ENCODE measurements at places on chromosomes 5 and 9. TPM values are rescaled to one million over a fixed set of nuclear protein-coding genes. Genes with fewer than 3 reads are reported as not detected.

The IFNA21 gene
- total RNA-seq, result not detected

The PCDHB2 gene
- not detected for total RNA-seq

The B4GALT7 gene
- 37.0 TPM for total RNA-seq

The HMCN2 gene
- total RNA-seq, result 0.03 TPM

The RGS7BP gene
- total RNA-seq, result not detected

The PCDHA3 gene
- not detected for total RNA-seq

The COX7C gene
- total RNA-seq, result 550 TPM

The RPP25L gene
- 29.9 TPM for total RNA-seq

The IFNA13 gene
- total RNA-seq, result not detected

The TRIM36 gene
- total RNA-seq, result not detected

The C5orf34 gene
- 3.1 TPM for total RNA-seq

The AKNA gene
- total RNA-seq, result 77.2 TPM

The BNC2 gene
- 0.25 TPM for total RNA-seq

The LCN9 gene
- not detected for total RNA-seq

The POU5F2 gene
- total RNA-seq, result 0.27 TPM

The TSPAN17 gene
- 18.3 TPM for total RNA-seq

The NUTM2F gene
- total RNA-seq, result not detected

The C1QTNF3 gene
- 0.76 TPM for total RNA-seq

The PCDHGB7 gene
- total RNA-seq, result not detected

The SLC36A2 gene
- not detected for total RNA-seq

The NACC2 gene
- total RNA-seq, result 6.2 TPM

The ANKDD1B gene
- not detected for total RNA-seq

The PTPDC1 gene
- 5.9 TPM for total RNA-seq

The EIF4E1B gene
- not detected for total RNA-seq

The PCDH12 gene
- 0.65 TPM for total RNA-seq

The IL9 gene
- total RNA-seq, result 134 TPM

The INSL4 gene
- total RNA-seq, result not detected

The GFPT2 gene
- 0.48 TPM for total RNA-seq

The HAVCR2 gene
- 3.4 TPM for total RNA-seq

The TXNDC8 gene
- total RNA-seq, result not detected

The SLC36A3 gene
- total RNA-seq, result not detected

The MLLT3 gene
- total RNA-seq, result 19.0 TPM

The SLC6A7 gene
- not detected for total RNA-seq

The HTR4 gene
- not detected for total RNA-seq

The SLC1A1 gene
- 0.33 TPM for total RNA-seq

The PCDHGA12 gene
- total RNA-seq, result 0.11 TPM

The IGIP gene
- 1.0 TPM for total RNA-seq

The ARL14EPL gene
- total RNA-seq, result not detected

The SPINK7 gene
- not detected for total RNA-seq

The IFNB1 gene
- total RNA-seq, result not detected

The PCDHA9 gene
- total RNA-seq, result not detected

The C5orf63 gene
- total RNA-seq, result 6.9 TPM

The IFNA2 gene
- not detected for total RNA-seq

The SPATA31E1 gene
- not detected for total RNA-seq

The SLC25A2 gene
- 0.18 TPM for total RNA-seq

The GADD45G gene
- total RNA-seq, result 16.7 TPM

The AP3B1 gene
- total RNA-seq, result 34.7 TPM

The SNX18 gene
- 10.2 TPM for total RNA-seq

The ITK gene
- total RNA-seq, result 227 TPM

The GTF2H2 gene
- total RNA-seq, result 70.9 TPM

Measured in activated T-cell treated with anti-CD3 and anti-CD28 coated beads, Interleukin-2, amount 50 U/mL, for 4 hours (primary cell).